ENCODE measurements at places on chromosomes 13 and 19.

DNA sequence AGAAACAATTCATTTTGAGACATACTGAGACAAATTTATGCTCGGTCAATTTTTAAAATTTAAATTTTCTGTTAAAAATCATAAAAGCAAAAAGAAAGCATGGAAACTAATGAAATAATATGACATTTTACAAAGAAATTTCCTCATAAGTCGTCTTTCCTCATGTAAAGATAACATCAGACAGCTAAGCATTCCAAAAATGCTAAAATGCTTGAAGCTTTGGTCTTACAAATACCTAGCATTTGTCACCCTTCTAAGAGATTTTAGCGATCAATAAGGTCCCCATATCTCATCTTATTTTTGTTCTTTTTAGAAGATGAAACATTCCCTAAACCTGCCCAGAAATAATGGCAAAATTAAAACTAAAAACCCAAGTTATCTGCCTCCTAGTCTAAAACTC lies 68.5 kb upstream of the FREM2 start:
- no peak for DNase-seq

- DNase-seq = no peak
These were observed 49.5 kb downstream of the STARD13 start for GRCh38 chr13:33236021-33236420.

DNA sequence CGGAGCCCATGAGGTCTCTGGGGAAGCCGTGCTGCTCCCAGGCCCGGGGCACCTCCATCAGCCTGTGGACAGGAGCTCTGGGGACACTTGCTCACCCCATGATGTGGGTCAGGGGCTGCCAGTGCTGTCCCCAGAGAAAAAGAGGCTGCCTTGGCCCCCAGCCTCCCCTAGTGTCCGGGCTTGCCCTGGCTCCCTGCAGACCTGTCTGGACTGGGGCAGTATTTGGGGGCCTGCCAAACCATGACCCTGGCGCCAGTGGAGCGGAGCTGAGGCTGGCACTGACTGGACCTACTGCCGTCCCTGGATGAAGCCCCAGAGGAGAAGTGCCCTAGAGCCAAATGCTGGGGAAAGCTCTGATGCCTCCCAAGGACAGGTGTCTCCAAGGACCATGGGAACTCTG lies 30.4 kb downstream of the ELAVL1 start:
- no peak for DNase-seq

- DNase-seq = no peak
These were observed 18.1 kb upstream of the NDFIP2 start for GRCh38 chr13:79462895-79463294.

GRCh38 chr13:30593001-30593400 lies 24.7 kb upstream of the USPL1 start:
- DNase-seq = no peak

- DNase-seq = peak; percentile 91
These were observed 30.2 kb upstream of the NANOS3 start for GRCh38 chr19:13846557-13847406.

DNA sequence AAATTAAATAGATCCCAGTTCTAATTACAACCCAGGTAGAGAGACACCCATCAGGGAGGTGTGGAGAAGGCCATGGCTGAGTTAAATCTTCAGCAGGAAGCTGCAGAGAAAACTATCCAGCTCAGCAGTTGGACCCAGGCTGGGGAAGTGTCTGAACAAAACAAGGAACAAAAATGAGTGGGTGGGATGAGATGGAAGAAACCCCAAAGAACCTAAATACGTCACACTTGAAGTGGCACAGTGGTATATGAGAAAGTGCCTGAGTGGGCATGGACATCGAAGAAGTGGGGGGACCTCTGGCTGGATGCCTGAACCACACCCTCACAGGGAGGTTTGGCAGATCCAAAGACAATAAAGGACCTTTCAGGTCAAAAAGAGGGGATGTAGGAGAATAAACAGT lies 3.5 kb upstream of the EPHX3 start:
- no peak for DNase-seq
